ENCODE measurements at places on chromosomes 3 and 15.

DNA sequence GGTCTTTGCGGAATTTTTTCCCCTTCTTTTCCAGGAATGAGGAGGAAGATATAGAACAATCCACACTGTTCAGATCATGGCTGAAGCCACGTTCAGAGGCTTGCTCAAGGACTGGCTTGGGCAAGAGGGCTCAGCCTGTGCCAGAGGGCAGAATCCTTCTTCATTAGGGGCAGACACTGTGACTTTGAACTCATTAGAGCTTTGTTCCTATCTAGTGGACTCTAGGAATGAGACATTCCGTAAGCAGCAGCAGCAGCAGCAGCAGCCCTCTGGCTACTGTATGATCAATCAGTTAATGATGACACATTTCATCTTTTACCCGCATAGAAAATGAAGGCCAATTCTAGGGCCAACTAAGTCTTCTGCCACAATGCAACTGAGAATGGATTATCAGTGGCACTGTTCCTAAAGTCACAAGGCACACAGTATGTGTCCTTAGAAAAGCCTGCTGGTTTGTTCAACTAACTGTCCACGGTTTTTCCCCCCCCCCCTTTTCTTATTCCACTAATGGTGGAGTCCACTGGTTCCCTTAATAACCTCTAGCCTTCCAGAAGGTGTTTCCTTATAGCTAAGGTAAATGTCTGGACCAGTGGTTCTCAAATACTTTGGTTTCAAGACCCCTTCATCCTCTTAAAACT, 1.7 kb upstream of the RAB8B start:
- no peak for DNase-seq

GRCh38 chr15:81942655-81943195, 103.1 kb downstream of the MEX3B start:
- no peak for DNase-seq

DNA sequence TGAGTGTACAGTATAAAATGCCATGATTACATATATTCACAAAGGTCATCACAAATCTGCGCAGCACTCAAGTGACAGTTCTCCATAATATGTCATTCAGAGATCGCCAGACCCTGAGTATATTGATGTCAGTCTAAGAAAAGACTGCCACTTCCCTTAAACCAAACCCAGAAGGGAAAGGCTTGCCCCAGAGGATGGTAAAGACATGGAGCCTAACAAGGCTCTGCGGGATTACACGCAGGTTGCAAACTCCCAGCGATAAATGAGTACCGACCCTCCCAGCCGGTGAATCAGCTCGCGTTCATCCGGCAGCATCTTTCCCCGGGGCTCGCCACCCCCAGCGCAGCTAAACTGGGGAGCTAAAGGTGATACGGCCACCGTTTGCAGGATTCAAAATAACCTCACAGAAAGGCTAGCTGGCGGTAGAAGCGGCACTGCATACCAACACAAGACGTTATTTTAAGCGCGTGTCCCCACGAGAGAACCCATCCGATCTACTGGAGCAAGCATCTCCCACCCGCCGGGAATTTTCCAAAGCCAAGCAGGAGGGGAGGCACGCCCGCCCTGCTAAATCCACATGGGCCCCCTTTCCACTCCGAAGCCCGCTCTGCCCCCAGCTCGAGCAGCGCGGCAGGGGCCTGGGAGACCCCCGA, 643 bp downstream of the MYO5A start:
- no peak for DNase-seq

GRCh38 chr3:128847666-128848370, 31.6 kb upstream of the ACAD9 start:
- no peak for DNase-seq

- no peak for DNase-seq
Observed at GRCh38 chr3:160673188-160673587, 3.8 kb upstream of the ARL14 start.

DNA sequence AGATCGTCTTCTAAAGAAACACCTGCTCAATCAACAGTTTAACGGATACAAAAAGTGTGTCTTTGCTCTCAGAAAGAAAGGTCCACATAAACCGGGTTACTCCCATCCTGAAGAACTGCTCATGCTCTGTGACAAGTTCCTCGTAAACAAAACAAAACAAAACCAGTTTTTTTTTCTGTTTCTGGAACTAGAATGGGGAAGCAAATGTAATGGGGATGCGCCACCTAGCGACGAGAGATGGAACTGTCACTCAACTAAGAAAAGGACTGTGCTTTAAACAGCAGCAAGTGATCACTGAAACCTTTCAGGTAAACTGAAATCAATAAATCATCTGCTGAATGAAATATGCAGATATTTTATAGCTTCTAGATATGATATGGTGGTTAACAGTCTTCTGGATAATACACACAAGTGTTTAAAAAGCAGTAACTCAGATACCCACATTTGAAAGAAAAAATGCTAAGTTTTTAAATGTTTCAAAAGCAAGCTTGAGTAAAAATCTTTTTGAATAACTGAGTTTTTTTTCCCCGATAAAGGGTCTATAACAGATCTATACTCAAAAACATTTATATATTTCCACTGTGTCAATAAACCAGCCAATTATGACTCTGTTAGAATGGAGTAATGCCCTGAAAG, 10.9 kb downstream of the TM2D3 start:
- peak; percentile 36 for DNase-seq

GRCh38 chr15:61200626-61201025, 28.5 kb downstream of the RORA start:
- DNase-seq, result no peak

DNA sequence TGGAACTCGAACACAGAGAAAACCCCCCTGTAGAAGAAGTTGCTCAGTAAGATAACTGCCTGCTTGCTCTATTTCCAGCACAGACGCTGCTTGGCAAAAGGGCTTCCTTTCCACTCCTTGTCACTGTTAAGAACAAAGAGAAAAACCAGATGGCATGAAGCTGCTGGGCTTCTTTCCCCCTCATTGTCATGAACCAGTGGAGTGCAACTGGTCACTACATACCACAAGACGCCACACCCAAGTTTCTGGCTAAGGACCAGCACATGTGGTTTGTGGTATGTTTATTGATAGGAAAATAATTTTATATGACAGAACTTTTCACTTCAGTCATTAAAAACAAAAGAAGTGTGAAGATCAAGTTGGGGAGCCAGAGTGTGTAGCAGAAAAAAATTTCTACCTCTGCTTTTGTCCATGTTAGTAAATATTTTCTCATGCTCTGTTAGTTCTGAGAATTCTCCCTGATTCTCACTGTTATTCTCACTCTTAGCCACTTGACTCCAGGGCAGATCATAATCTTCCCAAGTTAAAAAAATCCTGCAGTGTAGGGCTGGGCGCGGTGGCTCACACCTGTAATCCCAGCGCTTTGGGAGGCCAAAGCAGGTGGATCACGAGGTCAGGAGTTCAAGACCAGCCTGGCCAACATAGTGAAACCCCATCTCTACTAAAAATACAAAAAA, 37.9 kb downstream of the CLK3 start:
- no peak for DNase-seq

- DNase-seq, result no peak
Observed at GRCh38 chr3:126197854-126198584, 17.6 kb upstream of the ALDH1L1 start.

GRCh38 chr15:65405791-65406423, 16.8 kb downstream of the IGDCC4 start:
- DNase-seq, result no peak

DNA sequence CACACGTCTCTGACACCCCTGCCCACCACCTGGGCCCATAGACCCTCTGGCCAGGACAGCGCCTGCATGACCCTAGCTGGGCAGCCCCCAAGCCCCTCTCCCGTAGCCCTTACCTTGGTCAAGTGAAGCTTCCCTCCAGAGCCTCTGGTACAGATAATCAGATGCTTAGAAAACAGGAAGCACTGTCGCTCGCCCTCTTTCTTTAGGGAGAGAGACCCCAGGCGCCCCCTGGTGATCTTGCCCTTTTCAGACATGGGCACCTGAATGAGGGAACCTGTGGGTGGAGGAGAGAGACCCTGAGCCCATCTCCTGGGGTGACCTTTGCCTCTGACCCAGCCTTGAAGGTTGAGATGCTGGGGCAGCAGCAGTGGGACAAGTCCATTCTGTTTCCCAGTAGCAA, 65.4 kb downstream of the RASGRF1 start:
- DNase-seq, result no peak

DNA sequence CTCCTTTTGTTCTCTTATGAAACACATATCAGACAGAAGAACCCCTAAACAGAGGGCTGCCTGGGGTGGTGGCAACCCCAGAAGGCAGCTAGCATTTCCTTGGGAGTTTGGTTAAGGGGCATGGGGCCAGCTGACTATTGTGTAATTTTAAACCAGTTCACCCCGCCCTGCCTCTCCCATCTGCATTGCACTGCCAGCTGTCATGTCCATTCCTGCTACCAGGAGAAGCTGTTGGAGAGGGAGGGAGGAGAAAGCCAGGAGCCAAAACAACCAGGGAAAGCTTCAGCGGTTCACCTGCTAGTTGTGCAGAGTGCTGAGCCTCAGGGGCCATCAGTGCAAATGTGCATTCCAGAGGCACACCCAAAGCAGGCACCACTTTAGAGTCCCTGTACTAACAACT, 47.6 kb upstream of the ATP1B3 start:
- no peak for DNase-seq

DNA sequence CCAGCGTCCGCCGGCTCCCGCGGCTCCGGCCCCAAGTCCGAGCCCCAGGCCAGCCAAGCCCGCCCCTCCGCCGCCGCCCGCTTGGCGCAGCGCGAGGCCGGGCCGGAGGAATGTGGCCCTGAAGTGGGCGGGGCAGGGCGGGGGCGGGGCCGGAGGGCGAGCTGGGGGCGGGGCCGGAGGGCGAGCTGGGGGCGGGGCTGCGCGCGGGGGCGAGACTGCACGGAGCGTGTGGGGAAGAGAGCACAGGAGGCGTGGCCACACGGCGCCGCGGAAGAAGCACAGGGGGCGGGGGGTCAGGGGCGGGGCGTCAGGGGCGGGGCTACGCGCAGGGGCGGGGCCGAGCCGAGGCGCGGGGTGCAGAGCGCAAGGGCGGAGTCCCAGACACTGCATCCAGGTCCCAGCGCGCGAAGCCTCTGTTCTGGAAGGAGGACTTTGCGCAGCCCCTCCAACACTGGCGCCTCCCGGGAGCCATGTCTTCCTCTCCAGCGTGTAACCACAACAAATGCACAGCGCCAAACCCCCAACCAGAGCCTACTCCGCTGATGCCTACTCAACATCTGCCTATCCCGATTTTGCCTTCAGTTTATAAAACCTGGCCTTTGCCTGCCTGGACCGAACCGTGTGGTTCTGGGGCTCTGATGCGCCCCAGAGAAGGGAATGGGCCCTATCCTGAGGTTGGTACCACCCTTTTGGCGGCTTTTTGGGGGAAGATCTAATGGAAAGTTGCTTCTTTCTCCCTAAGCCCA, 105.5 kb downstream of the IQSEC1 start:
- peak; percentile 81 for DNase-seq

- no peak for DNase-seq
Observed at GRCh38 chr3:94996743-94997142, 933.9 kb downstream of the NSUN3 start.

GRCh38 chr15:76954744-76955143, 23.2 kb downstream of the RCN2 start:
- no peak for DNase-seq

DNA sequence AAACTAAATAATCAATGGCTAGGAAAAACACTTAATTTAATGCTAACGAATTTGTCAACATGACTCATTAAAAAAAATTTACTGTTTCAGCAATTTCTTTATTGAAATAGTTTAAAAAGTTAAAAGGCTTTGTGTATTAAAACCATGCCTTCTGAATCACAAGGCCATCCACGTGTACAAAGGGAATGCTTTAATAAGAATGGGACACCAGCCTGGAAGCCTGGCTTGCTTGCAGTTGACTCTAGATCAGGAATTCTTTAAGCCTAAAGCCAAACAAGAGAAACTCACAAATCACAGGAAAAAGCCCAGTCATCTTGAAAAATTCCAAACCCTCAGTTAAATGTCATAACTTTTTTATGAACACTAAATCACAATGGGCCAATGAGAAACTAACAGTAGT, 137.6 kb downstream of the PEAK1 start:
- no peak for DNase-seq

GRCh38 chr3:4220065-4220464, 83.1 kb upstream of the SETMAR start:
- no peak for DNase-seq

GRCh38 chr3:195580744-195581443, 2.8 kb downstream of the APOD start:
- DNase-seq, result no peak

DNA sequence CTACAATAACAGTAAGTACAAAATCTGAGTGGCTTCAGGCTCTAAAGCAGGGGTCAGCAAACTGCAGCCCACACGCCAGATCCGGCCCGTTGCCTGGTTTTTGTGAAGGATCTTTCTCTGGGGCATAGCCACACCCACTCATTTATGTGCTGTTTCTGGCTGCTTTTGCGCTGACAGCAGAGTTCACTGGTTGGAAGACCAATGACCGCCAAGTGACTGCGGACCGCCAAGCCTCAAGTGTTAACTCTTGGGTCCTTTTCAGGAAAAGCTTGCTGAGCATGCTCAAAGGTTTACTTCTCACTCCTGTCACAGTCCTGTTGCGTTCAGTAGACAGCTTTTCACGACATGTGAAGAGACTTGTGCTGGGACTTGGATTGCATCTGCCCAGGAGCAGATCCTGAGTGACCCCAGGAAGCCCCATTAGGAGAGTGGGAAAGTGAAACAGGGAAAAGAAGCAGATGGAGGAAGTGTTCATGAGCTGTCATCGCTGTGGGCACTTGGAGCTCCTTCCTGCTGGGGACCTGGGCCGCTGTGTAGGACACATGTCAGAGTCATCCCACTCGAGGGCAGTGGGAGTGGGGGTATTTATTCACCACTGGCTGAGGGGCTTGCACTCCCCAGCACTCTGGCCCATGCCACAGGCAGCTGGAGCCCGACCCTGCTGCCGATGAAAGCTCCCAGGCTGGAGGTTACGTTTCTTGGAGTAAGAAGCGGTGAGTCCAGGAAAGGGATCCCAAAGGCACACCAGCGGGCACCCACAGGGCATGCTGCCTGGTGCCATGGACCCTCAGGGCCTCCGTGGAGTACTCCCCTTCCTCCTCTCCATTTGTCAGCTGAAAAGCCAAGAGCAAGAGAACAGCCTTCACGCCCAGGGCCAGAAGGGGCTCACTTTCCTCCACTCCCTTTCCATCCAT, 249.1 kb downstream of the PLCL2 start:
- DNase-seq, result no peak

- peak; percentile 37 for DNase-seq
Observed at GRCh38 chr3:161371441-161372320, at the start of gene SPTSSB. SPTSSB (minus strand) TSS chr3:161371517; CDS start chr3:161346323, 25,194 bp downstream.

GRCh38 chr15:43189296-43189695, 4.1 kb downstream of the CCNDBP1 start:
- DNase-seq, result no peak

DNA sequence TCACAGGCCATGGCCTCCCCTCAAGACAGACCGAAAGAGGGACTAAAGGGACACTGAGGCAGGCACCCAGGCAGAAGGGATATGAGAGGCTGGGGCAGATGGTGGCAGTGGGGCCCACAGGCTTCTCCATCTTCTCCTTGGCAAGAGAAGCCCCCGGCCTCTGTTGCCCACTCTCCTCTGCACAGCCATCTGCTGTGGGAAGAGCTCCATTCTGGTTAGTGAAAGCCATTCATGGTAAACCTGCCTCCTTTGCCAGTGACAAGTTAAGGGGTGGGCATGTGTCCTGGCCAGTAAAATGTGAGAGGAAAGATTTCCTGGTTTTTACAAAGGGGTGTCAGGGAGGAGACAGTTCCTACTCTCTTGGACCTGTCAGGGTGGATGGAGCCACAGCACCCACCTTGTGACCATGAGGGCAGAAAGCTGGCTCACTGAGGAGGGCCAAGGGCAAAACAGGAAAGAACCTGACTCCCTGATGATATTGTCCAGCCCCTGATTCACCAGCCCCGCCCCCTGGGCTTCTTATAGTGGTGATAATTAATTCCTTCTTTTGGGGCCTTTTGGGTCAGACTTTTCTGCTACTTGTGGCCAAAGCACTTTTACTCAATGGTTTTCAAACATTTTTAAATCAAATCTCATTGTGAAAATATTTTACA, 130.4 kb upstream of the SMAD3 start:
- no peak for DNase-seq
